Esophagus squamous epithelium (tissue), 5 donors: ENCODE measurements at places on chromosomes 4 and X.

GRCh38 chr4:153072661-153073060, 131.6 kb upstream of the TRIM2 start:
- no peak for DNase-seq

GRCh38 chr4:165635381-165635780, 237.7 kb upstream of the TLL1 start:
- no peak for DNase-seq

GRCh38 chr4:4640692-4641091, 98.8 kb upstream of the STX18 start:
- DNase-seq: no peak

- DNase-seq: no peak
These were observed 26.9 kb upstream of the BEX4 start for GRCh38 chrX:103187953-103188475.

DNA sequence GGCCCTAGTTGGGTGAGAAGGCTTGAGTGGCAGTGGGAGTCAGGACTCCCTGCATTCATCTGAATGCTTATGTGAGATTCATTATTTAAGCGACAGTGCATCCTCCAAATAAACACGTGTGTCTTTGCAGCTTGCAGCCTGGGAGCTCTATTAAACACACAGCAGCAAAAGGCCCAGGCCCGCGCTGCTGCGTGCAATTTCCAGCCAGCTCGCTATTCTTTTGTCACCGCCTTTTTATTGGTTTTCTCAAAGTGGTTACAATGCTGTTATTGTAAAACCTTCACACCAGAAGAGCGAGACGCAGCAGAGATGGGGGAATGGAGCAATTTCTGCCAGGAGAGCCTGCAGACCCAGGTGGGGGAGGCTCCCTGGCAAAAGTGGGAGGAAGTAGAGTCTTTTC, 252.5 kb downstream of the BCOR start:
- no peak for DNase-seq

GRCh38 chr4:38306482-38307071, 346.4 kb downstream of the PTTG2 start:
- DNase-seq: no peak
